ENCODE measurements at places on chromosomes 1 and 21.

GRCh38 chr1:209999005-209999404 is 61.0 kb downstream of the SYT14 start:
- DNase-seq = no peak

- no peak for DNase-seq
Observed at GRCh38 chr1:156076609-156077429, 5.4 kb downstream of the MEX3A start.

DNA sequence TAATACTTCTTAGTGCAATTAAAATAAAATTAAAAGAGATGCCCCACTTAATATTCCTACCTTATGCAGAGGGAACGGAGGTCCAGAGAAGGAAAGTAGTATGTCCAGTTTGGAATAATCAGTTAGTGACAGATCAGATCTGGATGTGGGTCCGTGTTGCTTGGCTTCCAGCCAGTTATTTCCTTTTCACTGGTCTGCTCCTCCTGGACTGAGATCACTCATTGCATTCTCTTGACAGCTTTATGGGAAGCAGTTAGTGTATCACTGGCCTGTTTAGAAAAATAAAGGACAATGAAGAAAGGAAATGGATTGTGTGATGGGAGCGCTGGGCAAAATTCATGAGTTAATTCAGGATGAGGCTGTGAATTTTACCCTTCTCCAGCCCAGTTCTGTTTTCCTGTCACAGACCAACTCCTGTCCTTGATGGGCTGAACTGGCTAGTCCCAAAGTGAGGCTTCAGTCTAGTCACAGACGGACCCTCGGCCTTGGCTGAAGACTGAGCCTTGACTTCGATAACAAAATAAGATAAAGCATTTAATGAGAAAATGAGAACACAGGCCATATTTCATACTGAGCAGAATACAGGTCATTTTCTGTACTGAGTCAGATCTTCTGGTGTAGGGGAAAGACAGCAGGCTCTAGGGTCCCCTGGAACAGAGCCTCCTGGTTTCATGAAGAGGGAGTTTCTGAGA is 85.2 kb upstream of the TRABD2B start:
- no peak for DNase-seq

DNA sequence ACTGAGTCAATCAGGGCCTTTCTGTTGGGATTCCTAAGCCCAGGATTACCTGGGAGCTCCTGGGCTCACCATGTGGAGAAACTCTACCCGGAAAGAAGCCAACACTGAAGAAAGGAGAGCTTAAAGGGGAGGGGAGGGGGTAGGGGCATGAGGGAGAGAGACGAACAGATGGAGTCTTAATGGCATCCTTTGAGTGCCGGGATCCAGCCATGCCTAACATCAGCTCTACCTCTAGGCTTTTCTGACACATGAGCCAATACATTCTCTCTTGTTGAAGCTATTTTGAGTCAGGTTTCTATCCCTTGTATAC is 75.0 kb downstream of the NPHP4 start:
- no peak for DNase-seq

- DNase-seq = no peak
Observed at GRCh38 chr1:184188037-184188436, 136.5 kb downstream of the TSEN15 start.

GRCh38 chr1:88079036-88079435 is 605.0 kb upstream of the PKN2 start:
- DNase-seq = no peak

DNA sequence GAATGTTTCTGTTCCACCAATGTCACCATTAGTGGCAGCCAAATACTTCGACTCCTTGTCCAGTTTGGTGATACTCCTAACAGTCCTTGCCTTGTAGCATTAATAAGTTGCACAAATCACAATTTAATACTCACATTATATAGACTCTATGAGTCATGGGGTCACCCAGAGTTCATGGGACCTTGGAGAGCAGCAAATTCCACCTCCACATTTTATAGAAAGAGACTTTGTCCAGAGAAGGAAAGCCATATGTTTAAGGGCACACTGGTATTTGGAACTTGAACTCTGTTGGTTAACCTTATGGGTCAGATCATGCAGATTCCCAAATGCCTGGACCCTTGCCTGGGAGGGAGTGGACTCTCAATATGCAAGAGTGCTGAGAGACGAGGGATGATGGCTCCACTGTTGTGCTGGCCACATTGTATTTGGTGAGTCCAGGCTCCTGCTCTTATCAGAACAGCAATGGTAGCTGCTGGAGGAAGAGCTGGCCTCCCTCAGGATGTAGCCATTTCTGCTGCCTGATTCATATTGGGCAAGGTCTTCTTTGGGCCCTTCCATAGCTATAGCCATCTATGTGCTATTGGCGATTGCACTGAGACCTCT is 30.6 kb downstream of the DNAJC6 start:
- no peak for DNase-seq

DNA sequence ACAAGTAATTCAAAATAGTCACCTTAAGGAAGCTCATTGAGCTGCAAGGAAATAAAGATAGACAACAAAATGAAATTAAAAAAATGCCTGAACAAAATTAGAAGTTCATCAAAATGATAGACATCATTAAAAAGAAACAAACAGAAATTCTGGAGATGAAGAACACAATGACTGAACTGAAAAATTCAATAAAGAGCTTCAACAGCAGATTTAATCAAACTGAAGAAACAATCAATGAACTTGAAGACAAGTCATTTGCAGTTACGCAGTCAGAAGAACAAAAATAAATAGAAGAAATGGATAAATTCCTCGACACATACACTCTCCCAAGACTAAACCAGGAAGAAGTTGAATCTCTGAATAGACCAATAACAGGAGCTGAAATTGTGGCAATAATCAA is 390.0 kb upstream of the SPAG17 start:
- DNase-seq = no peak

GRCh38 chr1:188706742-188707141 is 1770.9 kb downstream of the BRINP3 start:
- DNase-seq = no peak

GRCh38 chr1:171355727-171356126 is 41.7 kb downstream of the FMO4 start:
- no peak for DNase-seq
